ENCODE measurements at places on chromosomes 5 and 9.

DNA sequence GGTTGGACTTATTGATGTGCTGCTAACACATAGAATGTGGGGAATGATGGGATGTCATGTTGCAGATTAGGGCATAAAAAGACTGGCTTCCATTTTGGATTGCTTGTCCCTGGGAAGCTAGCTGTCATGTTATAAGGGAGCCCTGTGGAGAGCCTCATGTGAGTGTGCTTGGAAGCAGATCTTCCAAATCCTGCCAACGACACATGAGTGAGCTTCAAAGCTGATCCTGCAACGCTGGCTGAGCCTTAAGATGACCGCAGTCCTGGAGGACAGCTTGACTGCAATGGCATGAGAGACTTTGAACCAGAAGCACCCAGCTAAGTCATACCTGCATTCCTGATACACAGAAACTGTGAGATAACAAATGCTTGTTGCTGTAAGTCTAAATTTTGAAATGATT lies 63.6 kb downstream of the NRG2 start:
- DNase-seq: no peak

DNA sequence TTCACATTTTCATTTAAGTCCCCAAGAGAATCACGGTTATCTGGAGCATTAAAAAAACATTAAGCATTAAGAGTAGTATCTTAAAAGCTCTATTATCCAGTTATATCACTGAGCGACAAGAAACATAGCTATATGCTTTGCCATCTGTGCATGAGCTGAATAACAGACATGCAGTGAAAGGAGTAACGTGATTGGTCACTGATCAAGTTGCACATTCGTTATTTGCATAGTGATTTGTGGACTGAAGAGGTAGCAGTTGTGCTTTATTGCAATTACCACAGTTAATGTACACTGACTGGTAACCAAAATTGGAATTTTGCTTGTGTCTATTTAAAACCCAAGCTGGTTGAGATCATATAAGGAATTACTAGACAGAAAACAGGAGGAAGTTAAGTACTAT lies 107.4 kb downstream of the MCTP1 start:
- no peak for DNase-seq

DNA sequence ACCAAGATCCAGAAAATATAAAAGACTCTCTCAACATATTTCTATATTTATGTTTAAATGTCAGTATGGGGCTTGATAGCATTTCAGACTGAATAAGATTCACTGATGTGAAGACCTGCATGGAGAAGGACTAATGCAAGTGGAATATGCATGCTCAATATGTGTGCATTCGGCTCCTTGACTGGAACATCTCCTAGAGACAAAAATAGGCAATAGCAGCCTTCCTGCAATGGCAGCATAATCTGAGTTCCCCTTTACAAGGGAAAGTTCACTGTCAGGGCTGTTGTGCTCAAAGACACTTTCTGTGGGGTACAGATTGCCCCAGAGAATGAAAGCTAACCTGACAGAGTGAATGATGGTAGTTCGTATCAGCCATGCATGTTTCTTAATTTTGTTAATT lies 42.4 kb downstream of the STARD4 start:
- DNase-seq: no peak

DNA sequence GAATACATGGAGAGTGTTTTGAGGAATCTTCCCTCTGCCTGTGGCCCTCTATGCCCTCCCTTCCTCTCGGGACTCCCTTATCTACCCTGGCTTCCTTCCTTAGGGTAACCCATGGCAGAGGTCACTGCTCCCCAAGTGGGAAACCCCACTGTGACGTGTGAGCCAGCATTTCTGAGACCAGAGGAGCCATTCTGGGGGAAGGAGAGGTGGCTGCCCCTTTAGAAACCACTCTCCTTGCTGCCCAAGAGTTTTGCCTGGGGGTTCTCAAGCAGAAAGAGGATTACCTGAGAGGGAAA lies 23.1 kb downstream of the CCNJL start:
- no peak for DNase-seq

- DNase-seq: no peak
Measured at GRCh38 chr5:150254774-150255173, 34.8 kb downstream of the CAMK2A start.

- no peak for DNase-seq
Measured at GRCh38 chr9:107465467-107466451, 23.8 kb downstream of the KLF4 start.

DNA sequence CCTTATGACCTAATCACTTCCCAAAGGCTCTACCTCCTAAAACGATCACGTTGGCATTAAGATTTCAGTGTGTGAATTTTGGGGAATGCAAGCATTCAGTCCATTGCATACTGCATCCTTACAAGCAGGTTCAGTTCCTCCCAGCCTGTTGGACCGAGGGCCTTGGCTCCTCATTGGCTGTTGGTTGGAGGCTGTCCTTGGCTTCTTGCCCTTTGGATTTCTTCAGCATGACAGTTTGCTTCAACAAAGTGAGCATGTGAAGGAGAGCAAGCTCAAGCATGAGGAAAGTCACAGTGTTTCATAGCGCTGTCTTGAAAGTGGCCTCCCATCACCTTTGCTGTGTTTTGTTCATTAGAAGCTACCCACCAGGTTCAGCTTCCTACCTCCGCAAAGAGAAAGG lies 109.5 kb downstream of the GADD45G start:
- DNase-seq: no peak

- no peak for DNase-seq
Measured at GRCh38 chr9:18941060-18941740, 91.8 kb downstream of the SAXO1 start.

- no peak for DNase-seq
Measured at GRCh38 chr5:148113243-148113642, 49.5 kb downstream of the SPINK5 start.

DNA sequence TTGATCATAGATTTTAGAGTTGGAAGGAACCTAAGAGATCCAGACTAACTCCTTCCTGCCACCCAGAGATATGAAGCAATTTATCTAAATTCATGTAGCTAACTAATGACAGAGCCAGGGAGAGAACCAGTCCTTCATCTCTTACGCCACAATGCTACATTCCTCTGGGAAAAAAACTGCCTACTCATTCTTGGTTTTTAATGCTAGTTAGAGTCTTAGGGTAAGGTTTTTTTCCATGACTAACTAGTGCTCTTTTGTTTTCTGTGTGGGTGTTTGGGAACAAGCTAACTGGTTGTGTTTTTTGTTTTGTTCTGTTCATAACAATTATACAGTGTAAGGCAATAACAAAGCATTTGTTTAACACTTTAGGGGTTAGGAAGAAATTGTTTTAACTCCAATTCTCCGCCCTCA lies 52.4 kb downstream of the SLC44A1 start:
- DNase-seq: no peak

DNA sequence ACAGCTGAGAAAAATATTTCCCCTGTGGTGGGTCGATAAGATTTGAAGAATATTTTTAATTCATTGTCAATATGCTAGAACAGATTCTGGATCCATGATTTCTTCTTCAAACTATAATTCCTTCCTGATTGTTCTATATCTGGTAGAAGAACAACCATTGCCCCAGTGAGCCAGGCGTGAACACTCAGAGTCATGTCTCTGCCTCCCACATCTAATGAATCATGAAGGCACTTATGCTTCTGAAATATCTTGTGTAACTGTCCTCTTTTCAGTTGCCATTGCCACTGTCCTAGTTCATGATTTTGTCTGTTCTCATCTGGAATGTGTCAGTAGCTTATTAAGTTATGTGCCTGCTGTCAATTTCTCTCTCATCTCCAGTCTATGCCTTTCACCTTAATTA lies 40.0 kb downstream of the GABRG2 start:
- no peak for DNase-seq

DNA sequence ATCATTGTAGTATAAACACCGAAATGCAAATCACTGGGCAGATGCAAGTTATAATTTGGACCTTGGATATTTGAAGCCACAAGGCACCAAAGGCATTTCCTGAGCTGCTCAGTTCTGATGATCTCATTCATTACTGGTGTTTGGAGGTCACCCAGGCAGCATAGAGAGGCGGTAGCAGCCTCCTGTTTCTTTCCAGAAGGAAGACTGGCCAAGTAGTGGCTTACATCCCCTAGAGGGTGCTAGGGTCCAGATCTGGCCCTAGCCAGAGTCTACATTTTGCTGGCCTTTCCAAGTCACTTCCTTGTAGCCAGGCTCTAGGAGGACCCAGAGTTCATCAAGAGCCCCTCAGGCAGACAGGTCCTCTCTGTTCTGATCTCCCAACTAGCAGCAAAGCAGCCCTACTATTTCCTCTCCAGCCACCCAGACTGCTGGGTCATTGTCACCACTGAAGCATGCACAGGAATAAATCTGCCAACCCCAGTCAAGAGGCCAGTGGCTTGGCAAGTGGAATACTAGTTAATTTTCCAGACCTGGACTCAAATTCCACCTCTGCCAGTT lies 33.4 kb upstream of the TTC1 start:
- DNase-seq: no peak

DNA sequence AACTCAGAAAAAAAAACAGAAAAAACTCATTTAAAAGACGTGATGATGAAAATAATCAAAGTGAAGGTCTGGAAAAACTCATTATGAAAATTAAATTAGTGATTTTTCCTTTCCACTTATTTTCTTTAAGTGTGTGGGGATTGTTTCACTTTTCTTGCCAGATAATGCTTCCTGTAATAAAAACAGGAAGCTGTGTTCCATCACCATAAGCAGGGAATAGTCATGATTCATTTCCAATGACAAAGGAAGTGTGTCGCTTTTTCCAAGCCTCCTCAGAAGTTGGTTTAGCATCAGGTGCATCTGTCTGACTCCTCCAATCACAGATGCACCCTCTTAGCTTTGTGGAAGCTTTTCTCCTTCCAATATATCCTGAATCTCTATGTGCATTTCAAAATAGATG lies 2068.7 kb downstream of the MAT2B start:
- DNase-seq: no peak

DNA sequence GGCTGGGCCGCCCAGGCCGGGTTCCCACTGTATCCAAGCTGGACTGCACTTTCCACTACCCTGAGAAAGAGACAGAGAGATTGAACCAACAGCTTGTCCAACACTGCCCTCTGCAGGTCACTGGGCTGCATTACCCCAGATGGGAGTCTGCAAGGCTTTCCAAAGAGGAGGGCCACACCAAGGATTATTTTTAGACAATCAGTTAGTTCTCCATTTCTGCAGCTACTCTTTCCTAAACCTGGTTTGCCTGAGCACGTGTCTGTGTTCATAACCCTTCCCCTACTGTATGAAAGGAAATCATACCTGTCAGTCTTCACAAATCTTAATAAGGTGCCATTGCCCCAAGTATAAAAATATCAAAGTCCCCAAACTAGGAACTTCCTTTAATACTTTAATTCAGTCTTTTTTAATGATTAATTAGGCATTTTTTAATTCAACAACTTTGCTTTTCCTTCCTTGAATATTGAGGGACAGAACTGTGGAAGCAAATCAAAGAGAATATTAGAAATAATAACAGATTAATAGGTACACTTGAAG lies 13.4 kb upstream of the FGF1 start:
- DNase-seq: peak; percentile 45

- no peak for DNase-seq
Measured at GRCh38 chr5:96125231-96125891, 163.7 kb upstream of the ELL2 start.

DNA sequence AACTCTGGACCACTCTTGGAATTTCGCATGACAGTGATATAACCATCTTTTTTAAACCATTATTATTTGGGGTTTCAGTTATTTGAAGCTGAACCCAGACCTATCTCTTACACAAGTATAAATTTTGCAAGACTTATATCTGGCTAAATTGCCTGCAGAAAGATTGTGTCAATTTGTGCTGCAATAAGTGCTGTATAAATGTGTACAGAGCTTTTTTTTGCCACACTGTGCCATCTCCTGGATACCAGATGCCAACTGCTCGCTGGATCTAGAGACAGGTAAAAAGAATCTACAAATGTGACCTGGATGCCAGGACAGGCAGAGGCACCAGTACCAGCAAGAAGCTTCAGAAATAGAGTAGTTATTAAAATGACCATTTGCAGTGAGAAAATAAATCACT lies 25.9 kb upstream of the TTC39B start:
- no peak for DNase-seq

GRCh38 chr9:21677387-21677786 lies 125.0 kb upstream of the MTAP start:
- DNase-seq: no peak

DNA sequence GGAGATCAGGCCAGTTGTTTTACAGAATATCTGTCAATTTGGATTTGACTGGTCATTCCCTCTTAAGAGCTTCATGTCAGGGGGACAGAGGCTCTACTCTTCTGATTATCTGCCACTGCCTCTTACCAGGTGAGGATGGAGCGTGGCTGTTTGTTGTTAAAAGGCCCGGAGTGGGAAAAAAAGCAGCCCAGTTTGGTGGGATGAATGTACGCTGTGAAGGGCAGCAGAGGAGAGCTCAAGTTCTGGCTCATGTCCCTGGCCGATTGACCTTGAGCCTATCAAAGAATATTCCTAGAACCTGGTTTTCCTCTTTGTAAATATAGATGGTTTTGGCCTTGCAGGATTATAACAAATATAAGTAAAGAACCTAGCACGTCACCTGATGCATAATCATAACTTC lies 16.3 kb upstream of the SHB start:
- DNase-seq: no peak

DNA sequence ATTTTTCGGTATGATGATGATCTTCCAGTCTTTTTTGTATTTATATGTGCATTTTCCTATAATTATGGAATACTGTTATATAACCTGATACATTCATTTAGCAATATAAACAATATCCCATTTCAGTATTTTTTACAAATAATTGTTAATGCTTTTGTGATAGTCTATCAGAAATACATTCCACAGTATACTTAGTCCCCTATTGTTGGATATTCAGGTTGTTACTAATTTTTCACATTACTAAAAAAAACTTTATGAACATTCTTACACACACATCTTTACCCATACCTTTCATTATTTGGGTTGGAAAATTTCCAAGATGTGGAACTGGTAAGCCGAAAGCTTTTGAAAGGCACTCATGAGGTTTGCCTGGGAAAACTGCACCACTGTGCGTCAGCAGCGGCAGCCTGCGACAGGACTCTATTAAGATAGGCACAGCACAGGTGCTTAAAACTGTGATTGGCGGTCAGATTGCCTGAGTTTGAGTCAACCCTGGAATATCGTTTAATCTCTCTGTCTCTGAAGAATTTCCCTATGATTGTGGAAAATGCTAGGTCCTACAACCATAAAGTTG lies 147.5 kb upstream of the ERCC6L2 start:
- DNase-seq: no peak
